Posterior vena cava (tissue), 2 donors: ENCODE measurements at places on chromosomes 5 and 9.
A peak's percentile ranks its signal among the peaks of the same experiment; 100 is the strongest.

DNA sequence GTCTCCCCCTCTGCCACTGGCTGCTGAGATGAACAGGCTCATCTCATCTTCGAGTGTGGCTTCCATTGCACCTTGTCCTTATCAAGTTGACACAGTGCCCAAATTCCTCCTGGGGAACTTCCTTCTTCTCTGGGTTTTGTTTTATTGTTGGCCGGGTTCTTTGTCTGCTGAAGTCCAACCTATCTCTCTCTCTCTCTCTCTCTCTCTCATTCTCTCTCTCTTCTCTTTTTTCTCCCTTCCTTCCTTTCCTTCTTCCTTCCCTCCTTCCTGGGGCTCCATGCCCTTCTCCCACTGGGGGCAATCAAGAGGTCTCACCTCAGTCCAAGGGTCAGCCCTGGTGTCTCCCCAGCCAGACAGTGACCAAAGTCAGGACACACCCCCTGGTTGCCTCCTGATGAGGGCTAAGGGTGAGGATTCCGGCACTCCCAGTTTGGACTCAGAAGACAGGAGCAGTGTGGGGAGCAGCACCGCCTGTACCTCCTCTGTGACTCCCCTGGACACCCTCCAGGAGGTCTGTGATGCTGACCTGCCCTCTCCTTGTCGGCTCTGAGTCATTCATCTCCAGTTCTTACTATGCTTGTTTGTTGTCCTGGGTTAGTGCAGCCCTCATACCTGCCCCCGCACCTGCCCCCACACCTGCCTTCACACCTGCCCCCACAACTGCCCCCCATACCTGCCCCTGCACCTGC lies 30.7 kb downstream of the KCNT1 start:
- no peak for DNase-seq

- no peak for DNase-seq
Measured at GRCh38 chr5:29963956-29964355, 1229.5 kb upstream of the CDH6 start.

DNA sequence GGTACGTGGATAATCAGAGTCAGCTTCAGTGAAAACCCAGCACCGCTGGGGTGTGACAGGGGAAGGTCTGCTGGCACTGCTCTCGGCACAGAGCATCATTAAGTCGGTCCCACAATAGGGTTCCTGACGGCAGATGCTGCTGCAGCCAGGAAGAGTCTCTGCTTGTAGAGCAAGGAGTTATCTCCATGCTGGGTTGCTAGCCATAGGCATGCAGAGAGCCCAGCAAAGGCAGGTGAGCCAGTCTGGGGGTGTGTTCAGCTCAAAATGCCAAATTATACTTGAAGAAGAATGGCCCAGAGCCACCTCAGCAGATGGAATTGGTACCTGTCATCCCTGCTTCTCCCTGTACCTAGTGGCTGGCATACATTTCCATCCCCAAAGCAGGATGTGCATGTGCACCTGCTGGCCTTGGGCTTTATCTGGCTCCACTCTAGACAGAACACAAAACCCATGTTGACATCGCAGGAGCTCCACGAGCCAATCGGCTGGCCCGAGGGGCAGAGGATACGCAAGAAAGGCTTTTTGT lies 100.8 kb downstream of the WDR41 start:
- no peak for DNase-seq

DNA sequence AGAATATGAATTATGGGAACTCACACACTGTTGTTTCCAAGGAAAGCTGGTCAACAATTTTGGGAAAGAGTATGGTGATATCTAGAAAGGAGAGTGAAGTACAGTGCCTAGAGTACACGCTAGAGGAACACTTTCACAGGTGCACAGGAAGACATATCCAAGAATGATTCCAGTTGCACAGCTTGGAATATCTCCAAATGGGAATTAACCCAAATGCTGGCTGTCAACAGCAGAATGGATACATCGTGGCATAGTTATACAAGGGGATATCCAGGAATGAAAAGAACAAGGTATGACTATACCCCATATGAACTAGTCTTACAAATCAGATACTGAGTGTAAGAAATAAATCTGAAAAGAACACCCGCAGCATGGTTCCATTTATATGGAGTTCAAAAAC lies 231.3 kb downstream of the FSTL4 start:
- DNase-seq, result no peak

DNA sequence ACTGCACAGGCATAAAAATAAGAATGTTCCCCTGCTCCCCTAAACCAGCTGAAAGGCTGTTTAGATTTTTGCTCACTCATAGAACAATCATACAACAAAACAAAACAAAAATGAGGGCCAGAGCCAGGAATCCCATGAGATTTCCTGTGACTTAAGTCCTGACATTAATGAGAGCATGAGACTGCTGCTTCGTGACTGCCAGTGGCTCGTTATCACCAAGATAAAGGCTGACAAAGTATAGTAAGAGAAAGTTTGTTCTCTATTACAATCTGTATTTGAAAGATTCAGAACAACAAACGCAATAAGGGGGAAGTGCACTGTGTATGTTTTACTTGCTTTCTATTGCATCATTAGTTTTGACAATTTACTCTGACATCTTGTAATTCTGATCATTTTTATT lies 837.1 kb upstream of the C9orf72 start:
- DNase-seq, result no peak

GRCh38 chr9:76552181-76552580 lies 93.2 kb downstream of the GCNT1 start:
- no peak for DNase-seq

- no peak for DNase-seq
Measured at GRCh38 chr9:124389146-124389939, 25.9 kb downstream of the PSMB7 start.

DNA sequence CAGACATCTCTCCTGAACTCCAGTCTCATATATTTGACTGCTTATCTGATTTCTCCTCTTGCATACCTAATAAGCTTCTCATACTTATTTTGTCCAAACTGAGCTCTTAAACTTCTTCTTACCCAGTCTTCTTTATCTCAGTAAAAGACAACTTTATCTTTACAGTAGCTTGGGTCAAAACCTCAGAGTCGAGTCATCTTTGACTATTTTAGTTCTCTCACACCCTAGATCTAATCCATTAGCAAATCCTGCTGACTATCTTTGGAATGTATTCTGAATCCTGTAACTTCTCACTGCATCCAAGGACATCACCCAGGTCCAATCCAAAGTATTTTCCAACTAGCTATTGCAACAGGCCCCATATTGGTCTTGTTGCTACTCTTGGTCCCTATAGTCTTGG lies 11.8 kb upstream of the JAK2 start:
- no peak for DNase-seq

DNA sequence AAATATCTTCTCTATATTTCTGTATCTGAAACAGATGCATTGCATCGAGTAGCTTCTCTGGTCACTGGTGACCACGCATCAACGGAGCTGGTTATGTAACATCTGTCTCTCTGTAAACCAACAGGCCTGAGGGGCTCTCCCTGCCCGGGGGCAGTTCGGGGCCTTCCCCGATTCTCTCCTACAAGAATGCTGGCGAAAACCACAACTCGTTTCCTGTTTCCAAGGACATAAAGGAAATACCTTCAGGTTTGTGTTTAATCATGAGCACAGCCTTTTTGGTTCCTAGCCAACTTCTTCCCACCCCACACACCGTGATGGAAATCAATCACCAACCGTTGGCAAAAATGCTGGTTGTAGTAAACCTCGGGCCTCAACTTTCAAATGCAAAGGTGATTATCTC lies 25.1 kb downstream of the GDNF start:
- no peak for DNase-seq

DNA sequence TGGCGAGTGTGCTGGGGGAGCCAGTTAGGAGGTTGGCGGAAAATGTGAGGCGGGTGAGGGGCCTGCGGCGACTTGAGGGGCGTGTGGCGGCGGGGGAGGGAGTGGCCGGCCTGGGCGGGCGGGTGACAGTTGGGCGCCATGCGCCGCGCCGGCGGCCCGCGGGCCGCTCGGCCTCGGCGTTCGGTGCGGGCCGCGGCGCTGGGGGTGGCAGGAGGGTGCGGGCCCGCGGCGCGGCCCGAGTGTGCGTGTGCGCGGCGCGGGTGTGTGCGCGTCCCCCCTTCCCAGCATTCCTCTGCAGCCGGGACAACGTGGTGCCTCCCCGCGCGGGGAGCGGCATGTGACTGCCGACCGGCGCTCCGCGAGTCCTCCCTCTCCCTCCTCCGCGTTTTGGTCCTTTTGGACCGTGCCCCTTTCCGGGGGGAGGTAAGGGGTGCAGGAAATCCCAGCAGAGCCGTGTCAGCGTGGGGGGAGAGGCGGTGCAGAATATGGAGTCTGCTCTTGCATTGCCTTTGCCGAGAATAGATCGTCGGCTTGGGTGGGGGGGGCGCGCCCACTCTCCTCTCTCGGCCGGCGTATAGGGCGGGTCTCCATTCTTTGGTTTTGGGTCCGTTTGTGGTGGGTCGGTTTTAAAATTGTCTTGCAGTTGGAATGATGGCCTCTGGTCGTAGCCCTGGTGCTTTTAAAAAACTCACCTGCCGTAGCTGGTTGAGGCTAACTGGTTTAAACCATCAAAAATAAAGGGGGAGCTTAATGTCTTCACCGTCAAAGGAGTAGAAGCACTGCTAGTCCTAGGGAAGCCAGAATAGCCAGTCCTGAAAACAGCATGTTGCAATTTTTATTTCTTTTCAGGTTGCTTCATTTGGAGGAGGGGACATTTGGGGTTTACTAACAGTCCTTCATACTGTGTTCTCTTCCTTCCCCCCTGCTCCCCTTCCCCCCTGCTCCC lies 2.0 kb downstream of the LARP1 start:
- DNase-seq, result no peak

DNA sequence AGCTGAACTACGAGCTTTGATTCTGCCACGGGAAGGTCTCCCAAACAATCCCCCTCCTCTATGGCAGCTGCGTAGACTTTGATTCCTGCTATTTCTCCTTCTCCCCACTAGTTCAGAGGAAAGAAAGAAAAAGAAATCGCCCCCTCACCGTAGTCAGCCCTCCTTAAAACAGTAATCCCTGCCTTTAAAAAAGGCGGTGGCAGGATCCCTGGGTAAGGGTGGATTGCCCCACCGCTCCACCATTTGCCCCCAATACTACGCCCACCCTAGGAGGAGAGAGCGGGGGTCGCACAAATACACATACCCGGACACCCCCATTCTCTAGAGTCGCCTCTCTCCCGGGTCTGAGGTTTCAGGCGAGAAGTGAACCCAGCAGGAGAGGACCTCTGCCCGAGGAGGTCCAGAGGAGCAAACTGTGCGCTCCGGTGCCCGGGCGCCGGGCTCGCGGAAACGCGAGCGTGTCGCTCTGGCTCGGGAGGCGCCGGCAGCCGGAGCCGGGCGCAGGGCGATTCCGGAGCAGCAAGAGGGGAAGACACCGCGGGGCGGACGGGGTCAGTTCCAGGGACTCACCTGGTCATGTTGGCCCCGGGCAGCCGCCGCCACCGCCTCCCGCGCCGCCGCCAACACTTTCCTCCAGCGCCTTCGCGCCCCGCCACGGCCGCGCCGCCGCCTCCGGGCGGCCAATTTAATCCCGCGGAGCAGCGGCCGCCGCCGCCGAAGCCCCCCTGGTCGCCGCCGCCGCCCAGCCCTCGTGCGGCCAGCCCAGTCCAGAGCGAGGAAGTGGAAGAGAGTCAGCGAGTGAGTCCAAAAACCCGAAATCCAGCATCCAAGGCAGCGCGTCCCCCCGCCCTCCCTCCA lies 1057.7 kb upstream of the DMAC1 start:
- peak; percentile 69 for DNase-seq
